Activated CD4-positive, alpha-beta T cell treated with anti-CD3 and anti-CD28 coated beads for 36 hours (primary cell): ENCODE measurements at places on chromosomes 7 and 10.

- no peak for DNase-seq
These were observed 479.7 kb downstream of the ATRNL1 start for GRCh38 chr10:115572740-115573455.

DNA sequence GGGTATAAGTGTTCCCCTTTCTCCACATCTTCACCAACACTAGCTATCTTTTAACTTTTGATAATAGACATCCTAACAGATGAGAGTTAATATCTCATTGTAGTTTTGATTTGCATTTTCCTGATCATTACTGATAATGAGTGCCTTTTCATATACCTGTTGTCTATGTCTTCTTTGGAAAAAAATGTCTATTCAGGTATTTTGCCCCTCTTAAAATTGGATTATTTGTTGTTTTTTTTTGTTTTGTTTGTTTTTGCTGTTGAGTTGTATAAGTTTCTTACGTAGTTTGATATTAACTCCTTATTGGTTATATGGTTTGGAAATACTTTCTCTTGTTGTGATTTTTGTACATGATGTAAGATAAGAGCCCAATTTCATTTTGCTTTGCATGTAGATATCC is 214.7 kb downstream of the MALRD1 start:
- DNase-seq: no peak

DNA sequence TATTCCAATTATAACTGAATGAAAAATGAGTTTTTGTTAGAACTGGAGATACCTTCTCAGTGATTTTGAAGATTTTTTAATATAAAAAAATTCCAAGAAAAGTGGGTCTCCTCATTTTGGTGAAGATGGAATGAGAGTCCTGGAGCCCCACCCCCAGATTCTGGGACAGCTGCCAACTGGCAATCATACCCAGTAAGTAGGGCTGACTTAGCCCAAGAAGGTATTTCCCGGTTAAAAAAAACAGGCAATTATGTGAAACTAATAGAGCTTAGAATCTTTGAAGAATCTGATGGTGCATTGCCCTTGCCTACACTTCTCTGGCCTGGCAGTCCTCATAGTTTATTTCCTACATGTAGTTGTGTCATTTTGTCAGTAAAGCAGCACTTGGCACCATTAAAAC is 52.8 kb upstream of the VWDE start:
- no peak for DNase-seq

- peak; percentile 85 for DNase-seq
These were observed 717 bp downstream of the CNPY4 start for GRCh38 chr7:100119970-100120732.

DNA sequence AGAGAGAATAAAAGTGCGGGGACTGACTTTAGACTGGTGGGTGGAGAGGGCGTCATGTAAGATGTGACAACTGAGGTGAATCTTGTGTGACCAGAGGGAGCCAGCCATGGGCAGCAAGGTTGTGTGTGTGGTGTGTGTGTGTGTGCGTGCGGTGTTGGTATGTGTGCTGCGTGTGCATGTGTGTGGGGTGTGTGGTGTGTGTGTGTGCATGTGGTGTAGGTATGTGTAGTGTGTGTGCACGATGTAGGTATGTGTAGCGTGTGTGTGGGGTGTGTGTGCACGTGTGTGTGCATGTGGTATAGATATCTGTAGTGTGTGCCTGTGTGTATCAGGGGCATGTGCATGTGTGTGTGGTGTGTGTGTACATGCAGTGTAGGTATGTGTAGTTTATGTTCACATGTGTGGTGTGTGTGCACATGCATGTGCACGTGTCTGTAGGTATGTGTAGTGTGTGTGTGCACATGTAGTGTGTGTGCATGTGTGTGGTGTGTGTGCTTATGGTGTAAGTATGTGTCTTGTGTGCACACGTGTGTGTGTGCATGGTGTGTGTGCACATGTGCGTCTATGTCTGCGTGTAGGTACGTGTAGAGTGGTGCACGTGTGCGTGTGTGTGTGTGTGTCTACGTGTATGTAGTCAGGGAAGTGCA is 312.3 kb upstream of the MKI67 start:
- DNase-seq: no peak
